Left kidney (tissue), 8 donors: ENCODE measurements at places on chromosomes 7 and 10.
A peak's percentile ranks its signal among the peaks of the same experiment; 100 is the strongest.

DNA sequence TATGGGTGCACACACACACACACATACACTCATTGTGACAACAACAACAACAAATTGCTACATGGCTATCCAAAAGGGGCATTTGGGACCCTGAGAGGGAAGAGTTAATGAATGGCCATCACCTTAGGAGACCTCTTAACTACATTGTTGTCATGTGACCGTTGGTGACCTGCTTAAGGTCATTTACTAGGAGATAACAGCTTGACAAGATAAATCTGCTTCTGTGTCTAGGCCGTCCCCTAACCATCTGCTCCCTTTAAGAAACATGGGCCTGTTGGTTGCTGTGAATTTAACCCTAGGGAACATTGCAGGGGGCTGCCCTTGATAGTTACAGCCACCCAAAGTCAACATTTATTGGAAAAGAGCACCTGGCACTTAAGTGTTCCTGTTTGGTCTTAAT is 29.7 kb downstream of the C1QL3 start:
- DNase-seq, result no peak

DNA sequence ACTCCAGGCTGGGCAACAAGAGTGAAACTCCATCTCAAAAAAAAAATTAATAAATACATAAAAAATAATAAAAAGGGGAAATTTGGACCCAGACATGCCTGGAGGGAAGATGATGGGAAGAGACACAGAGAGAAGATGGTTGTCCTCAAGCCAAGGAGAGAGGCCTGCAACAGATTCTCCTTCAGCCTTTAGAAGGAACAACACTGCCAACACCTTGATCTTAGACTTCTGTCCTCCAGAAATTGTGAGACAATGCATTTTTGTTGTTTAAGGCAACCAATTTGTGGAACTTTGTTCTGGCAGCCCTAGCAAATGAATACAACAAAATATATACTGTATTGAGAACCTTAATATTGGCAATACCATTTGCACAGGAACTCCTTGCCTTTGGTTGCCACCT is 180.3 kb upstream of the TNS3 start:
- no peak for DNase-seq

GRCh38 chr7:115410972-115411686 is 489.2 kb downstream of the MDFIC start:
- DNase-seq, result no peak

DNA sequence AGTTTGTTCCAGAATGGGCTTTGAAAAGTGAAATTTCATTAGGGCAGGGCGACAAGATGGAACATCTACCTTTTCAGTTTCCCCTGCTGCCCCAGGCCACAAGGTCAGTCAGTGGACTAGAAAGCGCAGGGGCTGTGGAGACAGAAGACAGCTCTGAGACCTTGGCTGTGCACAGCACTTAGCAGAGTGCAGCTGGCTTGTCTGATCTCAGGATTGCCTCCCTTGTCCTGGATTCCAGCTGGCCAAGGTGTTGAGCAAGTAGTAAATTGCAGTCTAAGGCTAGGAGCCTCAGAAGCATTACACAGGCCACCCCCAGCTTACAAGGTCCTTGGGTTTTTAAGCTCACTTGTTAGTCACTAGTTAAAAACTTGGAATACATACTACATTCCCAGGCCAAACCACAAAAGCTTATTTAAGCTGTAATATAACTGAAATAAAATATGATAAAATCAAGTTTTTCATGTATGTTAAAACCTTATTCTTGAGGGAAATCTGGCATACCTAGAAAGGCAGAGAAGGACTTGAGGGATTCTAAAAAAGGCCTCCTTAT is 67.3 kb upstream of the NPY start:
- no peak for DNase-seq

- DNase-seq, result no peak
Observed at GRCh38 chr7:142811154-142811737, 40.5 kb downstream of the PRSS2 start.

- no peak for DNase-seq
Observed at GRCh38 chr10:90111671-90112070, 410.3 kb downstream of the KIF20B start.

DNA sequence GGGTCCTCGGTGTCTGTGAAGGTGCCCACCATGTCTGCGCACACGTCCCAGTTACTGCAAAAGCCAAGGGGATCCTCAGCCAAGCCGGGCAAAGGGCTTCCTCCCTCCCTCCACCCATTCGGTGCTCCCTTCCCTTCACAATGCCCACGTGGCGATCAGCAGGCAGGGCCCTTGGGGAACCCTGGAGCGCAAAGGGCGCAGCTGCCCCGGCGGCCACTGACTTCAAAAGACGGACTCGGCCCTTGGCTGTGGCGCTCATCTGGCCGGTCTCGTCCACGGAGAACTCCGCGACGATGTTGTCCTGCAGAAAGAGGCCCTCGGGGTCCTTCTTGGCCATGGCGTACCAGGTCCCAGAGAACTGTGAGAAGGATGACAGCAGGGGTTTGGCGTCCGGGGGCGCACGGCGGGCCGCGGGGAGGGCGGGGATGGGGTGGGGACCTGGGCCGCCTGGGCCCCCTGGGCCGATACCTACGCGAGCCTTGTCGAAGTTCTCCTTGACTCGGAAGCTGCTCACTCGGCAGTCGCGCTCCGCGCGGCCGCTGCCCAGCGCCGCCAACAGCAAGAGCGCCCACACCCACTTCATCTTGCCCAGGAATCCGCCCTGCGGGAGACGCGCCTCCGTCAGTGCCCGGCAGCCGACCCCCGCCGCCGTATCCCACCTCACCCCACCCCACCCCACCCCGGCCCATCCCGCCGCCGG is 439 bp downstream of the RBP4 start:
- peak; percentile 34 for DNase-seq

DNA sequence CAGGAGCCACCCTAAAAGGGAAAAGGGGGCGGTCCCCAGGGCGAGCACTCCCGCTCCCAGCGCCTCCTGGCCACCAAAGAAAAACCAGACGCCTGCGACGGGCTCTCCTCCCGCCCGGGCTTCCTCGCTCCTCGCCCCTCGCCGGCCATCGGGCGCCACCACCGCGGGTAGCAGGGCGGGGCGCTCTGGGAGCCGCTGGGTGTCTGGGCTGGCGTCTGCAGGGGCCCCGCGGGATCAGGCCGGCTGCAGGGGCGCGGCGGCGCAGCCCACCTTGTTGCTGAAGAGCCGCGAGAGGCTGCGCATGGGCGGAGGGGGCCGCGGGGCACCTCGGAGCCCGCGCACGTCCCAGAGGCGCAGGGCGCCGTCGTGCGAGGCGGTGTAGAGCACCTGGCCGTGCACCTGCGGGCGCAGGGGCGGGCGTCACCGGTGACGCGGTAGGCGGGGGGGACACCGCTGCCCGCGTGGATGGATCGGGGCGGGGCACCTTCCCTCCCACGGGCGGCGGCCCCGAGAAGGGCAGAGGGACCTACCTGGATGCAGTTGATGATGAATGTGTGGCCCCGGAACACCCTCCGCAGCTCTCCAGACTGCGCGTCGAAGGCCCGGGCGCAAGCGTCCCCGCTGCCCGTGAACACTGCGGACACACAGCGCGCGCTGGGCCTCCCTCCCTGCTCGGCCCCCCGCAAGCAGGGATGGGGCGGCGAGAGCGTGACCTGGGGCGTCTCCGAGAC is 28.3 kb downstream of the WDR86 start:
- no peak for DNase-seq

DNA sequence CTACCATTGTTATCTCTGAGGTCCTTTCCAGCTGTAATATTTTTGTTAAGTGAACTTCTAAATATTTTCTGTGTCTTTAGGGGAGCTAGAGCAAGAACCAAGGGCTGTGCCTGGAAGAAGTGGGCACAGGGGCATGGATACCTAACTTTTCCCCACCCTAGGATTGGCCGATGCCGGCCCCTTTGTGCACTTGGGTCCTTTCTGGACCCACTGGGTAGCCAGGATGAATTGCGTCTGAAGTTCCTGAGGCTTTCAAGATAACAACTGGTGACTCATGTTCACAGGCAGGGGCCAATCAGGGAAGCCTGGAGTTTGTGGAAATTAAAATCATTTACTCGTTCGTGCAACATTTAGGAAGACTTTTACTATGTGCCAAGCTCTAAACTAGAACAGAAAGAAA is 758 bp downstream of the DPCD start:
- no peak for DNase-seq

DNA sequence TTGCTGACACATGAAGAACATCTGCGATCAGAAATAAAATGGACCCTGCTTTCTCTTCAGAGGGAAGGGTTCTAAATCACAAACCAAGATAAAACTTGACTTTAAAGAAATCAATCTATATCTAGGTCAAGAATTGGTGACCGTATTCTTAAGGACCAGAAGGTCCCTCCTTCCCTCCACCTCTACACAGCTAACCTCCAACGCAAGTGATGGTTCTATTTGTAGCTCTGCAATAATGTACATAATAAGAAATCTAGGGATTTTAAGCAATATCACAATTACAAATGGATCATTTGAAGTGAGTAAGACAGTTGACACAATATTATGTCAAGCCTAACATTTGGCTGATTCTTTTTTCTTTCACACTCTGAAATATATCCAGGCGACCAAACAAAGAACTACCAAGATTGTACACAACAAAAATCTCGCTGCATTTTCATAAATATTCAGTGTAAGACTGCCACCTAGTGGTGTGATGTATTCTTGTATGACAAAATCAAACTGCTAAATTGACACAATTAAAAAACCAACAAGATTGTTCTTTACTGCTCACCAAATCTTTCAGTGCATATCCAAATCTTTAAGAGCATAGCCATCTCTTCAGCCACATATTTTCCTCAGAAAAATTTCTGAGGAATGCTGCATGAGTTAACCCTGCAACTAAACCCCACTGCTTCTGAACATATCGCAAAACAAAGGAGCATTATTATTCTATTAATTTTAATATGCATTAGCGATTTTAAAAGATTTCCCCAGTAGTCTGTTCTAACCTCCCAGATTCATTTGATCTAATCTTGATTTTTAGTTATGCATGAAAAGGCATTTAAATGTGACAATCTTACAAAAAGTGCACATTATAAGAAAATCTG is 44.5 kb downstream of the ICA1 start:
- DNase-seq, result peak; percentile 78

- DNase-seq, result peak; percentile 68
Observed at GRCh38 chr10:119199231-119199992, 8.0 kb upstream of the GRK5 start.

DNA sequence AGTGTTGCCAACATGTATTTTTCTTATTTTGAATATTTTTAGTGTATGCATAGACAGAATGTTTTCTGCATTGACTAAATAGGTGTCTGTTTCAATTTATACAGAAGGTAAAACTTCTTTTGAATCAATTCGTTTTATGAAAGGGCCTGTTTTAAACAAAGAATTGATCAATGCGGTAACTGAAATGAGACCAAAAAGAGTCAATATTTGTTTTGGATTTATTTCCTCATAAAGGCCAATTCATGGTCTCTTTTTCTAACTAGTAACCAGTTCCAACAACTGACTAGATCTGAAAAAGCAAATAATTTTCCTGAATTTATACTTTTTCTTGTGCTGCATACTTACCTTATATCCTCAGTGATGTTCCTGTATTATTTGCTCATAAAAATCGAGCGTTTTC is 320.5 kb downstream of the DGKB start:
- DNase-seq, result no peak

GRCh38 chr7:5615190-5616070 is 166.0 kb downstream of the RNF216 start:
- no peak for DNase-seq

DNA sequence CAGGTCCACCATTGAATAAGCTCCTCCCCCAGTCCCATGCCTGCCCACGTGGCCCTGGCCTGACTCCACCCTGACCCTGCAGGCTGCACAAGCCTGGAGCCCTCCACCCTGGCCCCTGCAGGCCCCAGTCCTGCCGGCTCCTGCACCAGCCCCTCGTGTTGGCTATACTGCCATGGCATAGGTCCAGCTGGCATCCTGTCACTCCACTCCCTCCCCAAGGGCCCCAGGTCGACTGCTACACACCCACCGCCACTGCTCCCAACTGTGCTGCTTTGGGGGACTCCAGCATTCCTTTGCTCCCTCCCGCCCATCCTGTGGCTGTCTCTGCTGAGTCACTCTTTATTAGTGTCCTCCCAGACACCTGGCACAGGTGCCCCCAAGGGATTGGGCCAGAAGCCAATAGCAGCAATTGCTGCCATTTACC is 32.4 kb upstream of the HSPA12A start:
- DNase-seq, result no peak

GRCh38 chr10:101267290-101267680 is 38.0 kb upstream of the LBX1 start:
- no peak for DNase-seq
